Neural crest cell (in vitro differentiated cells): ENCODE measurements at places on chromosomes 7 and 10.
A peak's percentile ranks its signal among the peaks of the same experiment; 100 is the strongest.

GRCh38 chr7:87511510-87511909 lies 36.0 kb upstream of the ABCB4 start:
- DNase-seq: no peak

DNA sequence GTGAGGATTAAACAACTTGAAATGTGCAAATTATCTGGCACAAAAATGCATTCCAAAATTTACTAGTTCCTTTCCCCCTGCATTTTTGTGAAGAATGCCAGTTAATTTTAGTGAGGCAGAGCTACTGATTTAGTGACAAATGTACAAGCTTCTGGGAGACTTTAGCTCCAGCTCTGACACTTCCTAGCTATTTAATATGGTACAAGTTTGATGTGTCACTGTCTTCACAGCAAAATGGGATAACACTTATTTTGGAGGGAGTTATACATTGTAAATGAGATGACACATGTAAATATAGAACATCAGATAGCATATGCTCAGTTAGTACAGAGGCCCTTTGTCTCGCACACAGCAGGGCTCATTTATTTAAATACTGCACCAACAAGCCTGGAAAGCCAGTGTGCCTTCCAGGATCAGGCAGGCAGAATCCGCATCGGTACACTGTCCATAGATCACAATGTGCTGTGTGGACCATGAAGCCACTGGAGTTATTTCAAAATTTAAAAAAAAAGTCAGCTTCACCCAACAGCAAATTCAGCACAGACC lies 48.7 kb downstream of the ELMO1 start:
- no peak for DNase-seq

- no peak for DNase-seq
Measured at GRCh38 chr10:82420001-82420400, 545.0 kb downstream of the NRG3 start.

- DNase-seq: no peak
Measured at GRCh38 chr7:104956753-104957450, 57.1 kb upstream of the KMT2E start.

DNA sequence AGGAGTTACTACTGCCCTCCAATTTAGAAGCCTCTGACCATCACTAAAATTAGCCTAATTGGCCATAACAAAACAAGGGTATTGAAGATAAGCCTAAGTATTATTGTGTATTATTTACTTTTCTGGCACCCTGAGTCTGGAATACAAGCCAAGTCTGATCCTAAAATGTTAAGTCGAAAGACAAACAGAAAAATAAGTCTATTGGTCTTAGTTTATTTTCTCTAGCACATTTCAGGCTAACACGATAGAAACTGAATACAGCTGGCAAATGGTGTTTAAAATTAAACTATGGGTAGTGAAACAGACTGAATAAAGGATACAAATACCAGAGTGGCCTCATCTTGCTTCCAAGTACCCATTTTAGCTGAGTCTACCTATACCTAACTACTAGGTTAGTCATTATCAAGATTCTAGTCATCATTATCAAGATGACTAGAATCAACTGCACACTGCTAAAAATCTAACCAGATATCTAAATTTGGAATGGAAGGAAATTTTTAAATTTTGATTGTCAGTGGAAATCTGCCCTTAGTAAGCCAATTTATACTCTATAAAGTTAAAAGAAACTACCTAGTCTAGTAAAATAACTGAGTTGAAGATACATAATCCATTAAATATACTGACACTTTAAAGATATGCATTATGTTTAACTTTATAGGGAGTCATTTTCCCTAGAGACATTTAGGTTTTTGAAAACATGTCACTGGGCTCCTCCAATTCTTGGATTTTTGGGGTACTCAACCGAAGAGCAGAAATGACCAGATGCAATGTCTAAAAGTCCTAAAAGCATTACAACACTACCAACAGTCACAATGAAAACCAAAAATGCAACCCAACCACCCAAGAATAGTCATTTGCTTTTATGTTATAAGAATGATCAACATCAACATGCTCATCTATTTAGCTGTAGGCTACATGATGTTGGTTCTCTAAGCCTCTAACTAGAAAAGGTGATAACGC lies 80.9 kb downstream of the NT5C2 start:
- DNase-seq: no peak

GRCh38 chr10:90738885-90739284 lies 119.0 kb downstream of the HTR7 start:
- DNase-seq: no peak

DNA sequence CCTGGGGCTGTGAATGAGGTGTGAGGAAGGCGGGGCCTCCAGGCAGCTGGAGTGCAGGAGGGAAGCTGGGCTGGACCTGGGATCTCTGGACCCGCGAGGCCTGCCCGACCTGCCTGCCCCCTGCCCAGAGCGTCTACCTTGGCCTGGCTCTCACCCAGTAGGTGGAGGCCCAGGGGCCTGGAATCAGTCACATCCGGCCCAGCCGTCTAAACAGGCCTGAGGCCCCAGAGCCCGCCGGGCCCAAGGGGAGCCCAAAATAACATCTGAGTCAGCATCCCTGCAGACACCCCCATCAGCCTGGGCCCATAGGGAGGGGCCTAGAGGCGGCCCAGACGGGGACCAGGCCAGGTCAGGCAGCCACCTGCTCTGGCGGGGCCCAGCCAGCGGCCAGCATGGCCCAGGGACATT lies 15.1 kb upstream of the ELN start:
- no peak for DNase-seq

- DNase-seq: peak; percentile 60
Measured at GRCh38 chr7:149662591-149663095, 110.7 kb downstream of the ZNF467 start.

GRCh38 chr10:77879710-77880109 lies 46.8 kb downstream of the DLG5 start:
- DNase-seq: no peak

DNA sequence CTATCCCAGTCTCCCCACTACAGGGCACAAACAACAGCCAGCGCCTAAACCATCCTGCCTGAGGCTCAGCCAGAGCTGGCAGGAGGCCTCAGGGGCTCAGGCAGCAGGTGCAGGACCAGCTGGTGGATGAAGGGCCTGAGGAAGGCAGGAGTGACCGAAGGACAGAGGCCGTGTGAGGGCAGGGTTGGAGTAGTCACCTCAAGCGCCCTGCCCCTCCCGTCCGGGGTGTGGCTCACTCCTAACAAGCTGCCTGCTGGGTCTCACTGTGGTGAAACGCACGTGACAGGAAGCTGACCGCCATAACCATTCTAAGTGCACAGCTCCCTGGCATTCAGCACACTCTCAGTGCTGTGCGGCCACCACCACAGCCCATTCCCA lies 281.1 kb downstream of the ELFN1 start:
- no peak for DNase-seq

DNA sequence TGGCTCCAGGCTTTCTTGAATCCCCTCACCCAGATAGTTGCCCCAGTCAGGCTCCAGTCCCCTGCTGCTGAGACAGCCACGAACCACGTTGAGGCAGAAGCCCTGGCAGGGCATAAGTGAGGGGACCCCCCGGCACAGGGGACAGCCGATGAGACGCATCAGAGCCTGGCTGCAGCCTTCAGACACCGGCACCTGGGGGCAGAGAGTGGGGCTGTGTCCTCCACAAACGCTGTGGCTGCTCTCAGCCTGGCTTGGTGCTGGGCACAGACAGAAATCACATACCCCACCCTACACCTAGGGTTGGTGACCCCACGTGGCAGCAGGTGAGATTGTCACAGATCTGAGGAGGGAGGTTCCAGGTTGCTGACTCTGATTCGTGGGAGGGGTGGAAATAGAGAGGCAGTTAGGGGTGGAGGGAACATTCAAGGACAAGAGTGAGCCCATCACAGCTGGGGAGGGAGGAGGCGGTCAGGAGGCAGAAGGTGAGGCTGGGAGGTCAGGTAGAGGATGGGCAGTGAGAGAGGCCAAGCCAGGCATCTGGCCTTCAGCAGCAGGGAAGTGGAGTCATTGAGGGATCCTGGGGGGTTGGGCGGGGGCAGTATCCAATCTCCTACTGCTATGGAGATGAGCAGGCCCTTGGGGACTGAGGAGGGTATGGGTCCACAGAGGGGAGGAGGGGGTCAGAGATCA lies 3.2 kb downstream of the GPC2 start:
- no peak for DNase-seq

DNA sequence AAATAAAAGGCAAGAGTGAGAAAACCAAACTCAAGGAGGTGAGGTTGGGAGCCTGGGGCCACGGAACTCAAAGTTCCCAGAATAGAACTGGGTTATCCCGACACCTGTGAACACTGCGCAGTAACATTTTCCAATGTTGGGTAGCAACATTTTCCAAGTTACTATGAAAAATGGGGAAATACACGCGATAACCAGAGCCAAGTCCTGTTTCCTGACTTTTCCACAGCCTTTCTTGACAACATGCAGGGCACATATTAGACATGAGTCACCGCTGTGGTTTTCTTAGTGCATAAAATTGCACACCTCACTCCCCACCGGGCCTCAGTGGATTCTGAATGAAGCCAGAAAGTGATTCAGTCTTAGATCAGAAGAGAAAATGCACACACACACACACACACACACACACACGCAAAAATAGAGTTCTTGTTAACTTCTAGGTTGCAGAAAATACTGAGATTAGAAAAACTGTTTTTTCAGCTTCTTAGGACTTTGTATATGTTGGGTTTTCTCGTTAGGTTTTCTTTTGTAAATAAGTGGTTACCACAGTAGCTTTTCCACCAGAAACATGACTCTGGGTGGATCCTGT lies 70.0 kb downstream of the CAMK1D start:
- no peak for DNase-seq

GRCh38 chr10:112784022-112784461 lies 166.0 kb upstream of the TCF7L2 start:
- no peak for DNase-seq

GRCh38 chr7:92002720-92003119 lies 62.1 kb downstream of the AKAP9 start:
- no peak for DNase-seq

- DNase-seq: no peak
Measured at GRCh38 chr10:77390481-77390891, 247.1 kb downstream of the KCNMA1 start.

GRCh38 chr7:44824894-44825526 lies 22.9 kb downstream of the H2AZ2 start:
- no peak for DNase-seq

GRCh38 chr7:100130608-100131453 lies 4.1 kb downstream of the MBLAC1 start:
- peak; percentile 96 for DNase-seq

- no peak for DNase-seq
Measured at GRCh38 chr10:80530251-80530650, 7.5 kb upstream of the SH2D4B start.

DNA sequence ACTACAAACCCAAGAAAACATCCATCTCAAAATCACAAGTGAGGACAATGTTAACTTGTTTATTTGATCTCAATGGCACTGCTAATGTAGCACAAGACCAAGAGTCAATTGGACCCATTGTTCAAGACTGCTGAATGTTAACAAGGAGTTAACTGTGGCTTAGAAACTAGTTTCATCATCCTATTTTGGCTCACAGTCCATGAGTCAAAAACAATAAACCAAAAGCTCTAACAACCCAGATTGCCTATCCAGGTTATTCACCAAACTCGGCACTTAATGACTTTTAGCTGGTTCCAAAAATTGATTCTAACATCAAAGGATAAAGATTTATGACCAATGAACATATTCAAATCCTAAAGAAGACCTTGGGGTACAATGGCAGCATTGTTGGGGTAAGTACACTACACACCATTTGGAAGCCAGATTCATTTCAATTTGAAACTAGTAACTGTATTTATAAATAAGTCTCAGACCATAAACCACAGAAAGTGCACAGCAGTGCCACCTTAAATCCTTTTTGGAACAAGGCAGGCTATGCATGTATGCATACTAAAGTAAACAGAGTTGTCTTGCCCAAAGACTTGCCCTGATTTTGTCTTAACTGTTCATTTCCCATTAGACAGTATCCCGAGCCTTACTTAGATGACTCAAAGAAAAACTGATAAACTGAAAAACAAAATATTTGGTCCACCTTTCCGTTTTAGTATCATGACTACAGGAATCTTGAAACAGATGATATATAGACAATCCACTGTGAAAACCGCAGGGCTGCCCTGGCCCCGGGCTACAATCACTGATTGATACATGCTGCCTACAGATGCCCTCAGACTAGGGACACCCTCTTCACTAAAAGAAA lies 84.5 kb downstream of the SRPK2 start:
- DNase-seq: no peak

DNA sequence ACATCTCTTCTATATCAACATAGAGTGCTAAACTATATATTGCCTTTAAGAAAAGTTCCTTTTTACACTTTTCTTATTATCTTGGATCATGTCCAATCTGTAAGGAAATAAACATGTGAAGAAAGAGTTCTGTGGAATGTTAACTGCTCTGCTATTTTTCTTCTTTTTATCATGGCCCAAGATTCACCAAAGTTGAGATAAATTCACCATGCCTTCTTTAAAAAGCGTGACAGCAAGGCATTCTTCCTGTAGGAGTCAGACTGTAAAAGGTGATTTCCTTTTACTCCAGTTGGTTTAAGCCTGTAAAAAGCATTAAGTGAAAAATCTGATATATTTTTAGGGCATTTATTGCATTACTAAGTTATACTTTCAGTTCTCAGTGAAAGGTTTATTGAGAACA lies 165.7 kb upstream of the FZD1 start:
- no peak for DNase-seq

DNA sequence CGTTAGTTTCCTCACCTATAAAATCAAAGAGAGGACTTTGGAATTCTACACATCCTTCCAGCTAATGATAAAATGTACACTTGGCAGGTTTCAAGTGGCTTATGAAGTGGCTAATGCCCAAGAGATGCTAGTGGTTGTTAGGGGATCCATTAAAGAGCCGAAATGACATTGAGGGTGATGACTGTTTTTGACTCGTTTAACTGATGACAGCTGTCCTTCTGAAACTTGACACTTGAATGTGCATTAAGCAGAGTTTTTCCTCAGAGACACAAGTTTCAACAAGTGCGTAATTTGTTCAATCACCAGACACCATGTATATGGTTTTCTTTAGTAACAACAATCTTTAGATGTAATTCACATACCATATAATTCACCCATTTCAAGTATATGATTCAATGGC lies 1.6 kb upstream of the PRF1 start:
- no peak for DNase-seq

DNA sequence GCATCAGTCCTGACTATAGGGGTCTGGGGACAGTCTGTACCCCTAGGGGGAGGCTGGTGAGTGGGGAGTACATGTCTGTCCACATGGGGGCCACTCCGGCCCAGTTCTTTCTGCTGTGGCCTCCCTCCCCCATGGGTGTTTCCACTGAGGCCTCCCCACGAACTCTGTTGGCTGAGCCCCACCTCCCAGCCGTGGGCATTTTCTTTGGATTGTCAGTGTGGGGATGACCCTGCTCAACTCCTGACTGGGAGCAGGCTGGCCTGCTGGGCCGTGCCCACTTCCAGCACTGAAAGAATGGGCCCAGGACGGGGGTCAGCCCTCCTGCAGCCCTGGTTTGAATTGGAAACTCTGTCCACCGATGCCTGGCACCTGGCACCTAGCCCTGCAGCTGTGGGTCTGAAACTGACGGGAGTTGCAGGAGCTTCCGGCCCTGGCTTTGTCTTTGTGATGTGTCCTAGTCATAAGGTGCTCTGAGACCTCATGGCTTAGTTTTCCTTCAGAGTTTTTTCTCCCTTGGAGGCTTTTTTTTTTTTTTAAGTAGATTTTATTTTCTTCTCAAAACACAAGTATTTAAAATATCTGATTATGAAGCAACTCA lies 46.5 kb downstream of the LHPP start:
- no peak for DNase-seq

- no peak for DNase-seq
Measured at GRCh38 chr7:47536661-47537611, 45.0 kb downstream of the TNS3 start.

GRCh38 chr7:102287111-102287980 lies 678 bp downstream of the SH2B2 start:
- DNase-seq: peak; percentile 25

- DNase-seq: no peak
Measured at GRCh38 chr10:77236700-77237099, 400.9 kb downstream of the KCNMA1 start.
